CD4-positive, alpha-beta T cell treated with Interleukin-21 for 1 hour (primary cell): ENCODE measurements at places on chromosomes 2 and 18.

GRCh38 chr2:168545439-168546082 lies 89.5 kb downstream of the CERS6 start:
- DNase-seq, result no peak

DNA sequence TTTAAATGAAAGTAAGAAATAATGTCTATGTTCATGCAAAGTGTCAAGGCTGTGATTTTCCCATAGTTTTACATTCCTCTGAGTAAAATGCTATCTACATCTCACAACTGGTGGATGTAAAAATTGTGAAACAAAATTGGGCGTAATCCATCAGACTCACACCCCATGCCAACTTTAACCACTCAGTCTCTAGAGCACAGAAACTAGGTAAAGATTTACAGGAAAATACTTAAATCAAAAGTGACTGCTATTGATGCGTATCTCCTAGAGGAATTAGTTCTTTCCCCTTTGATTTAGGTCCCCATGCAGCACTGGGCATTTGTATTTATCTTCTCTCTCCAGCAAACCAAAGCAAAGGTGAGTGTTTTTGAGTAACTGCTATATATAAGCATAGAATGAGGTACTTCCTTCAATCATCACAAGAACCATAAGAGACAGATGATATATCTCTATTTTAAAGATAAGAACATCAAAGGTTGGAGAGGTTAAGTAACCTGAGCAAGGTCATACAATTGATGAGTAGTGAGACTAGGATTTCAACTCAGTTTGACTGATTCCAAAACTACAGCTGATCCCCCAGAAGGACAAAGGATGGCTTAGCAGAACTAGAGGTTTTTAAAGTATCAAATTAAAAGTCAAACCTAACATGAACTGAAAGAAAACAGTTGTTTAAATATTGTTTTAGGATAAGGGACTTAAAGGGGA lies 594.0 kb upstream of the ACVR2A start:
- no peak for DNase-seq

DNA sequence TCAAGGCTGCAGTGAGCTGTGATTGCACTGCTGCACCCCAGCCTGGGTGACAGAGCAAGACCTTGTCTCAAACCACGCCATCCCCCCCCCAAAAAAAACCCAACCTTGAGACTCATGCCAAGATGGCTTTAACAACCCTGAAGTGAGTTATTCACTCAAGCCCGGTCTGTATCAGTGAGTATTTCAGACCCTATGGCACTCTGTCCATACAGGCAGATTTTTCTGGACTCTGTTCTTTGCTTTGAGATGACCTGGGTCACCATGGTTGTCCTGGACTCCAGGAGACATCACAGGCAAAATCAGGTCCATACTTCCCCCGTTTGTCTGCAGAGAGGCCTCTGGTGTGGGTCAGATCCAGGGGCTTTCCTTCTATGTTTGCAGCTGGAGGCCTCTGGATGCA lies 91.7 kb downstream of the TGOLN2 start:
- DNase-seq, result no peak

- DNase-seq, result no peak
Observed at GRCh38 chr2:86631846-86632485, 8.3 kb upstream of the RNF103 start.
